ENCODE measurements at places on chromosomes 11 and 22.

- peak; percentile 57 for DNase-seq
Observed at GRCh38 chr11:28697920-28698827, 590.0 kb downstream of the METTL15 start.

GRCh38 chr11:64842851-64843685 is 1.4 kb downstream of the CDC42BPG start:
- DNase-seq, result no peak

GRCh38 chr22:46572911-46573780 is 35.7 kb upstream of the CELSR1 start:
- no peak for DNase-seq

DNA sequence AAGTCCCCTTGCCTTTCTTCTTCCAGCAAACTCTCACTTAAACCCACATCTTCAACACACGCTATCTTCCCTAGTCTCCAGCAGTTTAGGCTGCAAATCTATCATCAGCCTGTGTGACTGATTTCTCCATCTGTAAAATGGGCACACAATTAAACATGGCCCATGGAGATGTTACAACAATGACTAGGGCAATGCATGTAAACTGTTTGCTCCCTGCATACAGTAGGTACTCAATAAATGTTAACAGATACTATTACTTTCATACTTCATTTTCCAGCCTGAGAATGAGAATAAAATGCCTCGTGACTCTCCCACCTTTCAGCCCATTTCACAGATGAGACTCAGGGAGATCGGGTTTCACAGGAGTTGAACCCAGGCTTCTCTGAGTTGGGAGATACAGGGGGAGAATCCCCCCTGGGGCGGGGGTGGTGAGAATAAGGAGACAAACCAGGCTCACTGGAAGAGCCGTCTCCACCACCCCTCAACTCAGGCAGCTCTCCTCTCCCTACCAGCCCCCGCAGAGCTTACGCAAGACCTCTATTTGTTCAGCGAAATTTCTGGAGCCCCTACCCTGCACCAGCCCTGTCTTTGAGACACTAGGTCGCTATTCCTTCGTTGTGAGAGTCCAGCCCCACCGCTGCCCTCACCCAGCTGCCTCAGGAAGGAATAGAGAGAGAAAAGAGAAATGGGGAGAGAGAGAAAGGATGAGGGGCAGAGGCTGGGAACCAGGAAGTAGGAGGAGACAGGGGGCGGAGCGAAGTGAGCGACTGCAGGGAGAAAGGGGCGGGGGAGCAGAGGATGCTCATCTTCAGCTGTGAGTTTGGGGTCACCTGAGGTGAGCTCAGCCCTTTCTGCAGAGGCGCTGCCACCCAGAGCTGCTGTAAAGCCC is 42.1 kb upstream of the KLHL35 start:
- DNase-seq, result no peak

DNA sequence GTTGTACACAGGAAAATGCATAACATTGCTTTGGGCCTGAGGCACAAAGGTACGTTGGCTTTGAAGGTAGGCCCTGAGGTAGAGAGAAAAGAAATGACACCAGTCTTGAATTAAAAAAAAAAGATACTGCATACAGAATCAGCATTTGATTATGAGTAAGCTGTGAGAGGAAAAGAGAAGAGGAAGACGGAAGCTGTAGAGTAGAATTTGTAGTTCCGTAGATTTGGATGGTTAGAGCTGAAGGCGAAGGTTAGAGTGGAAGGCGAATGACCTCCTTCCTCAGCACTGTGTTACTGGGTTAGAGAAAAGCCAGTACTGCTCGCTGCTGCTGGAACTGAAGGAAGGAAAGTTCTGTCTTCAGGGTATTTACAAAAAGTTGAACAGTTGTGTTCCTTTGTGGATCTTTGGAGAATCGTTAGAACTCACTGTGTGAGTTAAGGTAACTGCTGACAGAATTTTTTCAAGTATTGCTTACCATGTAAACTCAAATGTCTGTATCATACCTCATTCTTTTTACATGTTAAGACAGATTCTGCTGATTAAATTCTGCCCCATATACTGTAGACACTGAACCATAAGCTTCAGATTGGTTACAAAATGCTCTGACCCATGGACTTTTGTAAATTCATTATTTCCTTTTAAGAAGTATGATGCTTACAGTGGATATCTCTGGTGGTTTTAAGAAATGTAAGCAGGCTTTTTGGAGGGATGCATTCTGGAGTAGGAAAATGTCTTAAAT is 50.2 kb downstream of the MCAM start:
- DNase-seq, result no peak

- DNase-seq, result no peak
Observed at GRCh38 chr11:1204381-1205101, 18.3 kb upstream of the MUC5B start.

- no peak for DNase-seq
Observed at GRCh38 chr11:2378527-2379210, 1.6 kb downstream of the CD81 start.

DNA sequence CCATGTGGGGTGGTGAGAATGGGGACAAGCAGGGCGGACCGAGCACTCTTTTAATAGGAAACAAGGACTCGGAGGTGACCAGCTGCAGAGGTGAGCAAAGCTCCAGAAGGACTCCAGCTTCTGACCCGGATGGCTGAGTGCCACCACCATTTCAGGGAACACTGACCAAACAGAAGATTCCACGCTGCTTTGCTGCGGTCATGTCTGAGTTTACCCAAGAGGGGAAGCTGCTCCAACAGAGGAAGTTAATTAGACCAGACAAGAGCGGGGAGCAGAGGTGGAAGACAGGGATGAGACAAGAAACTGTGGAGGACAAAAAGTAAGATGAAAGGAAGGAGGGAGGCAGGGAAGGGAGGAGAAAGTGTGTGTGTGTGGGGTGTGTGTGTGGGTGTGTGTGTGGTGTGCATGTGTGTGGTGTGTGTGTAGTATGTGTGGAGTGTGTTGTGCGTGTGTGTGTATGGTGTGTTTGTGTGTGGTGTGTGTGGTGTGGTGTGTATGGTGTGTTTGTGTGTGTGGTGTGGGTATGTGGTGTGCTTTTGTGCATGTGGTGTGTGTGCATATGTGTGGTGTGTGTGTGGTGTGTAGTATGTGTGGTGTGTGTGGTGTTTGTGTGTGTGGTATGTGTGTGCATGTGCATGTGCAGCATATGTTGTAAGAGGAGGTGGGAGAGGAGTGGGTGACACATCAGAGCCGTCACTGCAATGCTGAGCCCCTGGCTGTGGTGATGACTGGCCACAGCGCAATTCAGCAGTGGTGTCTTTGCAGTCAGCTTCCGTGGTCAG is 82.2 kb upstream of the AKIP1 start:
- DNase-seq, result no peak

DNA sequence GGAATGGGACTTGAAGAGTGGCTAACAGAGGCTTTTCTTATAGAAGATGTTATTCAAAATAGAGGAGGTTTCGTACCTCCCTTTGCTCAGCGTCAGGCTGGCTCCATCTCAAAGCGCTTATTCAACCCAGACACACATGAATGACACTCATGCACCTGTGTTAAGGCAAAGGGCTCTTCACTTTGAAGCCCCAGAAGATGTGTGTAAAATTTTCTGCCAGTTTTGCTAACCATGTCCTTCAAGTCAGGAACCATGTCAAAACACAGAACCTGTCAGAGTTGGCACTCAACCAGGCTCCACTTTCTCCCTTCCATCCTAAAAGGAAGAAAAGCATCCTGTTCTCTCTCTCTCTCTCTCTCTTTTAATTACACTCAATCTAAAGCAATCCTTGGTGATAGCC is 352.8 kb upstream of the NARS2 start:
- no peak for DNase-seq

GRCh38 chr22:38043151-38044039 is 13.8 kb upstream of the PICK1 start:
- no peak for DNase-seq

GRCh38 chr11:119643212-119643875 is 85.7 kb downstream of the NECTIN1 start:
- DNase-seq, result no peak

DNA sequence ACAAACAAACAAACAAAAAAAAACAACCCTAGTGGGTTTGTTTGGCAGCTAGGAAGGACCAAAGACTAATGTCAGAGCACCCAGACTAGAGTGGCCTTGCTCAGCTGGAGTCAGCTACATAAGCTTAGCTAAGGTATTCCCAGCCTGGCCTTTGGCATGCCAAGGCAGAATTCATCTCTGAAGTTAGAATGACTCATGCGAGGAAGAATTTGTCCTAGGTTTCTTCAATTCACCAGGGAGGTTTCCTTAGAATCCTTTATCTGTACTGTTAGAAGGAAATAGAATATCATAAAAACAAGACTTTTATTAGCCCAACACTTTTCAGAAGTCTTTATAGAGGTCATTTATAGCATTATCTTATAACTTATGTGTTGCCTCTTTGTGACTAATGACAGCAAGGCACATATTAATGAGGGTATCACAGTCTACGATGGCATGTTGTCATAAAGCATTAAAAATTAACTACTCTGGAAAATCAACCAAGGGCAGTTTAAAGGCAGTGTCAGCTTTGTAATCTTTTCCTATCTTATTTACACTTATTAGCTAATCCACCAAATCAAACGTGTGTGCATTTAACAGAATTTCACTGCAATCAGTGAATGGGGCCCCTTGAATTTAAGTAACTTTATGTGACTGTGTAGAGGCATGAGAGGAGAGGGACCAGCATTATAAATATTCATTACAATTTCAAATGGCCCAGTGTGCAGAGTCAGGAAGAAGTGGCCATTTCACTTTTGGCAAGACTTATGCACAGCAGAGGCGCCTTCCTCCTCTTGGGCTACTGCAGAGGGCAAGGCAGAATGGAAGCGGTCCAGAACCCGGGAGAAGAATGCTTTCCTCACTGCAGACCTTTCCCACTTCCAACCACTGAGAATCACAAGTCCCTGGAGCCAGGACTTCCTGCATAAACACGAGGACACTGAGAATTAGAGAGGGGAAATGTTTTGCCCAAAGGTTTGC is 36.3 kb downstream of the SLC5A1 start:
- DNase-seq, result no peak

GRCh38 chr22:31077681-31078080 is 3.4 kb upstream of the SMTN start:
- DNase-seq, result no peak

DNA sequence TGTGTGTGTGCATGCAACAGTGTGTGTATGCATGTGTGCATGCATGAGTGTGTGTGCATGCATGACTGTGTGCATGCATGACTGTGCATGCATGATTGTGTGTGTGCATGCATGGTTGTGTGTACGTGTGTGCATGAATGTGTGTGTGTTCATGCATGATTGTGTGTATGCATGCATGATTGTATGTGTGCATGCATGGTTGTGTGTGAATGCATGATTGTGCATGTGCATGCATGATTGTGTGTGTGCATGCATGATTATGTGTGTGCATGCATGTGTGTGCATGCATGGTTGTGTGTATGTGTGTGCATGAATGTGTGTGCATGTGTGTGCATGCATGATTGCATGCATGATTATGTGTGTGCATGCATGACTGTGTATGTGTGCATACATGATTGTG is 1052.0 kb downstream of the TBC1D22A start:
- DNase-seq, result no peak

- no peak for DNase-seq
Observed at GRCh38 chr22:17542452-17542851, 20.8 kb upstream of the SLC25A18 start.

- DNase-seq, result no peak
Observed at GRCh38 chr11:77039491-77040400, 5.5 kb downstream of the B3GNT6 start.

Data from HEK293T (cell line).